ENCODE measurements at places on chromosomes 6 and 20.

GRCh38 chr6:106730718-106731117, 101.3 kb downstream of the QRSL1 start:
- DNase-seq = no peak

DNA sequence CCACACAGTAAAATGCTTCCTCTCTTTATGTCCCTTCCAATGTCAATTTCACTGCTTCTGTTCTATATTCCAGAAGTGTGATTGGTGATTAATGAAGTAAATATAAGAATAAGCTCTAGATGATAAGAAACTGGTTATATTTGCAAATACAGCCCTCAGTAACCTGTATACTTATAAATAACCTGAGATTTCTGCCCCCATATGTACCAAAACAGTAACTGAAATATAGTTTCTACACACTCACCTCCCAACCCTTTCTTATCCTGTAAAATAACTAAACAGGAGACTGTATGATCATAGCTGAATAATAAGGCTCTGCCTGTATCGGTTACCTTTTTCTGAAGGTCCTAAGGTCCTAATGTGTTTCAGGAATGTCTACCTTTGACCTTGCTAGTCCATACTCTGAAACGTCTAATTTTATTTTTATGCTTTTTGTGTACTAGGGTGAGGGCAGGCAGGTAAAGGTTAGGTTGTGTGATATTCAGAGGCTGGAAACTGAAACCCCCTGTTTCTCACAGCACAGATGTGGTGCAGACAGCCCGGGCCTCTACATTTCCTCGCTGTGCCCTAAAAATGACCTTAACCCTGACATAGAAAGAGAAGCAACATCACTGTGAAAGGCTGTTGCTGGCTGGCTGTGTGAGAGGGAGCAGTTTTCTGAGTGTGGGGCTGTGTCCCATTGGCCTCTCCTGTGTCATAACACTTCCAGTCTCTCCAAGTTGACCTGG, 378.8 kb downstream of the CENPW start:
- no peak for DNase-seq

GRCh38 chr6:129032602-129033001, 149.7 kb downstream of the LAMA2 start:
- DNase-seq = no peak

DNA sequence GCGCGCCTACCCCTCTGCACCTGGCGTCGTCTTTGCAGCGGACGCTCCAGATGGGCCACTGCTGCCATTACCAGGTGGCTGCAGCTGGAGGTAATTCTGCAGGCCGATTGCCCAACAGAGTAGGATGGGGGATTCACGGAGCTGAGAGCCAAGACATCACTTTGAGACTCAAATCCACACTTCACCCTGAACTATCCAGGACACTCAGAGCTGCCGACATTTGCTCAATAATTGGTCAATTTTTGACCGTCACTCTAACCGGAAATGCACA, 694.9 kb upstream of the FLRT3 start:
- DNase-seq = no peak
